ENCODE measurements at places on chromosomes 2 and 18. TPM values are rescaled to one million over a fixed set of nuclear protein-coding genes. Genes with fewer than 3 reads are reported as not detected.

DNA sequence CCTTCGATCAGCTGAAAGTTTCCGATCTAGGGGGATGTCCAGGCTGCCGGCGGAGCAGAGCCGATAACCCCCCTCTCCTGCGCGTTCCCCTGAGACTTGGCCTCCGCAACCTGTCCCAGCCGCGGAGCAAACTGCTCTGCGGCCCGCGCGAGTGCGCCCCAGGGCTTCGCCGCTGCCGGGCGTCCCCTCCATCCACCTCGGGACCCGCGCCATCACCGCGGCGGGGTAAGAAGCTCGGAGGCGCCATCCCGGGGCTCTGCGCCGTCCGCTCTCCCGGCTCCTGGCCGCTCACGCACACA is 990 bp upstream of the GDF7 start:
- DNase-seq = no peak

DNA sequence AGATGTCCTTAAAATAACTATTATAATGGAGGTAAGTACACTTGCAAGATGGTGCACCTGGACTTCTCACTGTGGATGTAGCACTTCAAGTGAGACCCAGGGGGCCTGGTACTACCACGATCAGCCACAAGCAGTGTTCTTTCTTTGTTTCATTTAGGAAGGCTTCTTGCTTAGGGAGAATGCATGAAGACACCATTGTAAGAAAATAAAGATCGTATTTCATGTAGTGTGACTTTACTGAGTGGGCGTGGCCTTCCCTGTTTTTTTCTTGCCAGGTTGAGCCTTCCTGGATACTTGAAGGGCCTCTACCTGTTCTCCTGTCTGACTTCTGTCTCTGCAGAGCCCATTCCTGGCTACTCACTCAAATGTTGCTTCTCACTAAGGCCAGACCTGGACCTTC is 615.6 kb upstream of the SOX11 start:
- DNase-seq = no peak

DNA sequence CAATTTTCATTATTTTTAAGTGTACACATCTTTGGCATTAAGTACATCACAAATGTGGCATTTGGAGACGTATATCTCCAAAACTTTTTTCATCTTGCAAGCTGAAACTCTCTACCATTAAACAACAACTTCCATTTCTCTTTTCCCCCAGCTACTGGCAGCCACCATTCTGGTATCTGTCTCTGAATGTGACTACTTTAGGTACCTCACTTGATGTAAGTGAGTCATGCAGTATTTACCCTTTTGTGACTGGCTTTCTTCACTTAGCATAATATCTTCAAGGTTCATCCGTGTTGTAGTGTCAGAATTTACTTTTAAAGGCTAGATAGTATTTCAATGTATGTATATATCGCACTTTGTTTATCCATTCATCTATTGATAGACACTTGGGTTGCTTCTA is 17.0 kb downstream of the BABAM2 start:
- DNase-seq = no peak

GRCh38 chr18:56516789-56517188 is 121.6 kb downstream of the TXNL1 start:
- no peak for DNase-seq

DNA sequence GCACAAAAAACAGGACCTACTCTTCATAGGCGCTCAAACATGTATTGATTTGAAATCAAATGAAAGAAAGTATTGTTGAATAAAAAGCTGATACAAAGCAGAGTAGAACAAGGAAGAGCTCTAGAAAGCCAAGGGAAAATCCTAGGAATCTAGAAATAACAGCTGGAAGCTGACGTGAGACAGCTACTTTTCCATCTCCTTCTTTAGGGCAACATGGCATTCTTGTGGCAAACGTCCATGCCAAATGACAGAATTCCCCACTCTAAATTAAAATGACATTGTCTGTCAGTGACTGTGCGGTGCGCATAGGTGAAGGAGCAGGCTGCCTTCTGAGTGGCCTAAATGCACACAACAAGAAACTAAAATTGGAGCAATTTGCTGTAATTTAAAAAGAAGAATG is 557.4 kb downstream of the SOX11 start:
- no peak for DNase-seq

DNA sequence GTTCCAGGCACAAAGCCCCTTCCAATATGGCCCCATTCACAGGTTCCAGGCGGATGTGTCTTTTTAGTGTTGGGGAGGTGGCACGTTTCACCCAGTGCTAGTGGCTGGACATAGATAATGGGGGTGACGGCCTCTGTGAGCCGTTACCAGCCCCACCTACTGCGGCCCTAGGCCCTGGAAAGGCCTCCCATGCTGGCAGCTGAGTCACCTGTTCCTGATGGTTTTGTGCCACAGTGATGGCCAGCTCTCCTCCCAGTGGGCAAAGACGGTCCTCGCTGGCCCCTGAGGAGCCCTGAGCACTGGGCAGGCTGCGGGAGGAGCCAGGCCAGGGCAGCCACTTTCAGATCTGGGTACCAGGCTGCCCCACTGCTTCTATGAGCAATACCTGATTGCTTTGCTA is 40.0 kb upstream of the GPC1 start:
- DNase-seq = no peak

- DNase-seq = no peak
Observed at GRCh38 chr2:130241041-130241707, 42.9 kb upstream of the TUBA3E start.

- no peak for DNase-seq
Observed at GRCh38 chr2:27509326-27509725, 12.7 kb downstream of the GCKR start.

DNA sequence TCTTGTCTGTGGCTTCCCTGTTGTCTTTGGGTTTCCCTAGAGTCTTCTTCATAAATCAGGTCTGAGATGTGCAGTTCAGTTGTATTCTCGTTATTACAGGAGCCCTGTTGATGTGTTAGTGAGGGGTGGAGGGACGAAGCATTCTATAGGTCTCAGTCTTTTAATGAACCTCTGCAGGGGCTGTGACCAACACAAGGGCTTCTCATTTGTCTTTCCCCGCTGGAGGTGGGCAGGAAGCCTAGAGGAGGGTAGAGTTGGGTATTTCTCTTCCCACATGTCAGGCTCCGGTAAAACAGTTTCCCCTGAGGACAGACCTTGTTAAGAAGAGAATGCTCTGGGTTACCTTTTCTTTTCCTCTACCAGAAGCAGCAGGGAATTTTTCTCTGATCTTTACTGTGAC is 31.2 kb downstream of the PROC start:
- DNase-seq = no peak

- DNase-seq = no peak
Observed at GRCh38 chr18:3209859-3210569, 9.8 kb downstream of the MYOM1 start.

- DNase-seq = peak; percentile 39
Observed at GRCh38 chr2:122191331-122191730, 435.9 kb downstream of the TSN start.

- no peak for DNase-seq
Observed at GRCh38 chr2:149816756-149817551, 229.4 kb upstream of the MMADHC start.

GRCh38 chr2:231396058-231396821 is 730 bp downstream of the B3GNT7 start:
- DNase-seq = no peak

DNA sequence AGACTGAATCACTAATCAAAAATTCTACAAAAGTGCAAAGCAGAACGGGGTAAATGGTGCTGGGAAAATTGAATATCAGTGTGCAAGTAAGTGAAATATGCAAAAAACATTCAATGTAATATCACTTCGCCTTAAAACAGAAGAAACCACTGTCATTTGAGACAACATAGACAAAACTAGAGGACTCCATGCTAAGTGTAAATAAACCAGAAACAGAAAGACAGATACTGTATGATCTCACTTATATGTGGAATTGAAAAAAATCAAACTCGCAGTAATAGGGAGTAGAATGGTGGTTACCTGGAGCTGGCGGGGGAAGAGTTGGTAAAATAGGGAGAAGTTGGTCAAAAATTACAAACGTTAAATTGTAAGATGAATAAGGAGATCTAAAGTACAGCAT is 1420.0 kb upstream of the CDH2 start:
- no peak for DNase-seq

GRCh38 chr2:185014076-185014475 is 415.7 kb downstream of the ZNF804A start:
- DNase-seq = no peak

- no peak for DNase-seq
Observed at GRCh38 chr2:165792104-165792454, 2.0 kb downstream of the GALNT3 start.

DNA sequence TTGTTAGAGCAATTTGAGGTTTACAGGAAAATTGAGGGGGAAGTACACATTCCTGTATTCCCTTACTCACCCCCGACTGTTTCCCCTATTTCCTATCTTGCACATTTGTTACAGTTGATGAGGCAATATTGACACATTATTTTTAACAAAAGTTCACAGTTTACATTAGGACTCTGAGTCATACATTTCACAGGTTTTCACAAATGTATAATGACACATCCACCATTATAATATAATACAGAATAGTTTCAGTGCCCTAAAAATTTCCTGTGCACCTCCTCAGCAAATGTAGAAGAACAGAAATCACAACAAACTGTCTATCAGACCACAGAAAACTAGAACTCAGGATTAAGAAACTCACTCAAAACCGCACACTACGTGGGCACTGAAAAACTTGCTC is 160.6 kb upstream of the RMP24 start:
- DNase-seq = no peak

GRCh38 chr2:61727746-61728145 is 126.1 kb downstream of the FAM161A start:
- no peak for DNase-seq

DNA sequence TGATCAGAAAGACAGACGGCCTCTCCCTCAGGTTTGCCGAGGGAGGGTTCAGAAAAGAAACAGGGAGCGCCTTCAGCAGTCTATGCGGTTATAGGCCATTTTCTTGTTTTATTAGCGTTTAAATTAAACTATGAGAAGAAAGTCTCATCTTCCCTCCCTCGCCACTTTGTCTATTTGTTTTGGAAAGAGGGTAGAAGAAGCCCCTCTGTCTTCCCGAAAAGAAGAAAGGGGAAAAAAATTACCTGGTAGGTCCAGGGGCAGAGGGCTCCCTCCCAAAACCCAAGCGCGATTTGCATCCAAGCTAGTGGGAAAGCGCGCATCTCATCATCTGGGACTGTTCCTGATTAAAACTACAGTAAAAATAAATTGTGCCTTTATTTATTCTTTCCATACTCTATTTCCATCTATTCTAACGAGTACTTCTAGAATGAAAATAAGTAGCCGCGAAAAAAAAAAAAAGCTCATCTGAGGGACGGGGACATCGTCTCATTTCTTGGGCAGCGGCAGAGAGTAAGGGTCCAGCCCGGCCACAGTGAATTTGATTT is 2.4 kb downstream of the PAX8 start:
- no peak for DNase-seq

DNA sequence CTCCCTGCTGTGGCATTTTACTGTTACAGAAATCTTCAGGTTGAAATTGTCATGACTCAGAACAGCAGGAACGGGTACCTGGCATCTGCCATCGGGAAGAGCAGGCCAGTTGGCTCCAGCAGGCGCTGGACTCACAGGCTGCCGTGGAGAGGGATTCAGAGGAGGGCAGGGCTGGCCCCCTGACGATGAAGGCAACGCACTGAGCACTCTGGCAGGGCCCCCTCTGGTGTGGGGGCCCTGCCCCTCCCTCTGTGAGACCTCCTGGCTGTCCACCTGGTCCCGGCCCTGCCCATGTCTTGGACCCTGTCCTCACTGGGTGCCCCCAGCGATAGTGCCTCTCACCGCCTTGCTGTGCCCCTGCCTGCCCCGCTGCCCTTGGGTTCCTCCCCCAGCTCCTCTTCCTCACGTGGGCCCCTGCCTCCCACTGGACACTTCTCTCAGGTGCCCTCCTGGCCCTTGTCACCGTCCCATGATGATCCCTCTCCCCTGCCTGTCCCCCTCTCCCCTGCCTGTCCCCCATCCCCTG is 23.3 kb upstream of the ALLC start:
- no peak for DNase-seq

DNAJC5G gene
- not detected for total RNA-seq

SRD5A2 gene
- total RNA-seq = not detected

CYP27C1 gene
- total RNA-seq = 10.1 TPM

SERPINB13 gene
- total RNA-seq = not detected

ATP6V1C2 gene
- 0.14 TPM for total RNA-seq

PROKR1 gene
- 0.16 TPM for total RNA-seq

SFT2D3 gene
- total RNA-seq = 18.8 TPM

FBXO41 gene
- total RNA-seq = 3.7 TPM

ABCG5 gene
- not detected for total RNA-seq

CCDC74A gene
- total RNA-seq = 24.0 TPM
